NAMALWA (cell line): ENCODE measurements at places on chromosomes 6 and 20.
A peak's percentile ranks its signal among the peaks of the same experiment; 100 is the strongest.

- DNase-seq, result no peak
Measured at GRCh38 chr6:16966791-16967469, 134.9 kb upstream of the STMND1 start.

DNA sequence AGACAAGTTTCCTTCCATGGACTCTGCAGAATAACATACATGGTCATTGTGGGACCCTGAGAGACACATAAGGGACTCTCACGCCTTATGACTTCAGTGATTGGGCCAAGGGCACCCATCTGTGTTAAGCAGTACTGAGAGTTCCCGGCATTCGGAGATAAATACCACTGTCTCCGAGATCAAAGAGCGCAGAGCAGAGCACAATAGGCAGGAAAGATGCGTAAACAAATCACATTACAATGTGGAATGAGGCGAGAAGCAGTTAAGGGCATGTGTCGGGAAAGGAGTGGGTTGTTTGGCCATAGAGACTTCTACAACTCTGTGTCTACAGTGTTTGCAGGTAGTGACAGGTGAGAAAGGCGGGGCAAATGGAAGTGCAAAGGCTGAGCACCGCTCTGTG lies 57.6 kb downstream of the NRSN1 start:
- DNase-seq, result no peak

DNA sequence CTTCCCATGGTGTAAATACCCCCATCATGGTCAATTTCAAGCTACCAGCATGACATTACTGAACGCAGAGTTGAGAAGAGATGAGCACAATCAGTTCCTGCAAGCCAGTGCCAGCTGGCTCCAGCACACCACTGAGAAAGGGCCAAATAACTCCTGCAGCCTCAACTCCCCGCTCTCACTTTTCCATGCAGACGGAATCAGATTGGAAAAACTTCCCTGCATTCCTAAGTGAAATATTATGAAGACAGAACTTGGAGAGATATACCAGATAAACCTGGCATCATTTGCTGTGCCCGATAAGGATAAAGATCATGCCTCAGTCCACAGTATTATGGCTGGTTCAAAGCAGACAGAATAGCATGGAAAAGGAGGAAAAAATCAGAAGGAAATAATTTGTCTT lies 56.7 kb downstream of the FILIP1 start:
- no peak for DNase-seq

DNA sequence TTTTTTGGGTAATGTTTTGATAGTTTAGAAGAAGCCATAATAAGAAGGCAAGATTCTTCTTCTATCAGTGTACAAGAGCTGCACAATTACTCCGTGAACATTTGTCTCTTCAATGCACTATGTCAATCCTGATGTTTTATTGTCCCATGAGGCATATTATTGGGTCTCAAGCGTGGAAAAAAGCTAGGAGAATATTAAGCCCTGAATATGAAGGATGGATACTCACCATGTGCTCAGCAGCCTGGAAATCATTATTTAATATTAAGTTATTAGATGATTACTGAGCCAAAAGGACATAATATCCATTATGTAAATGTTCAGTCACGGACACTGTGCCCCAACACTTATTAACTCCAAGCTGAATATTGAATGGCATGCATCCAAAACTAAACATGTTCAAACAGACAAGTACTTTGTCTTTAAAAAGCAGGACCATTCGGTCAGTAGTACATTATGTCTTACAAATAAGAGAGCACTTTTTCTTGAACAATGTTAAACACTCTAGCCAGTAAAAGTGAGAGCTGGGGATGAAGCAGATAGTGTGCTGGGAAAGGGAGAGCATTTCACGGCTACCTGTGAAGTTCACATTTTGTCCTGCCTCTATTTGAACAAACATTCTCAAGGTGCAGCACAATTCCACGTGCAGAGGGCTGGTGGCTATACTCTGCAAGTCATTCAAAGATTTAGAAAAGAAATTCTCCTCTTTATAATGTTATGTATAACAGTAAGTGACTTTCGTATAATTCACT lies 70.6 kb upstream of the CNR1 start:
- no peak for DNase-seq

DNA sequence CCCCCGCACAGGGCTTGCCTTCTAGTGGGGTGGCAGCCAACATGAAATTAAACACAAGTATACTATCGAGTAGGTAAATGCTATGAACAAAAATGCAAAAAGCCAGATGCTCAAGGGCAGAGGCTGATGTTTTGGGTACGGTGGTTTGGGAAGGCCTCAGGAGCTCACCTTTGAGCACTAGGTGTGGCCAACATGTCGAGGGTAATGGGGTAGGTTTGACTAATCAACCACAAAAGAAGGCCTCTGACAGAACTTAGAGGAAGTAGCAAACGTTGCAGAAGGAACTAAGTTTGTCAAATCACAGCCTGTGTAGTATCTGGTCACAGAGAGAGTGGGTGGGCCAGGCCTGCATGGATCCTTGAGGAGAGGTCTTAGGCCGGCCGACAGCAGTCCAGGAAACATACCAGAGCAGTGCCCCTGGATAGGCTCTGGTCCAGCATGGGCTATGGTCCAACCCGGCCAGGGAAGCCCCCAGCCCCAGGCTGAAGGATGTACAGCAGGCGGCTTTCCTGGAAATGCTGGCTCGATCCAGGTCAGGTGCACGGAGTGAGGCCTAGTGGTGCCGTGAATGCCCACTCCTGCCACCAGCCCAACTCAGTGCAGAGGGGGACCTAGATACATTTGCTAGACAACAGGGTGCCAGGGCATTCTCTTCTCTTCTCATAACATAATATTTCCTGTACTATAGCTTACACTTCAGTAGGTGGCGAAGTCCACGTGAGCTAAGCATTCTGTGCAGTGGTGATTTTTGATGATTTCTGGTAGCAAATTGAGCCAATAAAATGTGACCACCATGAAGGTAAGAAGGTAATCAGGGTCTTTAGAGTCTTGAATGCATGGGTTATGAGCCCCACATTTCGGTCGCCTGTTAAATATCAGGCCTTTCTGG lies 56.3 kb upstream of the CD93 start:
- DNase-seq, result no peak

- DNase-seq, result no peak
Measured at GRCh38 chr6:104182811-104183210, 676.9 kb downstream of the HACE1 start.

- DNase-seq, result no peak
Measured at GRCh38 chr6:31479151-31479932, 18.6 kb upstream of the MICB start.

- no peak for DNase-seq
Measured at GRCh38 chr6:63553208-63553607, 19.1 kb upstream of the LOC128125822 start.

- DNase-seq, result no peak
Measured at GRCh38 chr6:134937426-134937825, 12.5 kb downstream of the ALDH8A1 start.

GRCh38 chr6:90993770-90994169 lies 406.9 kb upstream of the MAP3K7 start:
- DNase-seq, result no peak

DNA sequence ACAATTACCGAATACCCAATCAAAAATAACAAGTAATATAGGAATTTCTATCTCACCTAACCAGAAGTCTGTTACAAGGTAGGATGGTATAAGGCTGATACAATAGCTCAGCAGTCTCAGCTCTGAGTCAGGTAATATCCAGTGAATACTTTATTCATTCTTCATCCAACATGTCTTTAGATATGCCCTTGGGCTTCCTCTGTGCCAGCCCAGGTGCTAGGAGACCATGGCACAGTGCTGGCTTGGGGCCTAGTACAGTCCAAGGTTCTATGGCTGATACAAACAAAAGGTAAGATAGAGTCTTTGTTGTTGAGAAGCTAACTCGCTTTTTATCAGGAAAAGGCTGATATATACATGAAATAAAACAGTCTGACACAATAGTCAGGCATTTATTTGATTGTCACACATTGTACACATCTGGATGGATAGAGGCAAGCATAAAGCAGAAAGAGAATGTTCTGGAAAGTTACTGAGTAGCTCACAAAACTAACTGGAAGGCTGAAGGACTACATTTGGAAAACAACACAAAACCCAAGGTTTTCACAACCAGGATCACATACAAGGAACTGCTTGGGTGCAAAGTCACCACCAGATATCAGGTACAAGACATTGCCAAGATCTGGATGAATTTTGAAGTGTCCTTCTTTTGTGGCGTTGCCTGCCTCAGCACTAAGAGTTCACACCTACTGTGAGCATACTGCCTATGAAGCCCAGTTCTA lies 110.4 kb upstream of the SCAF8 start:
- no peak for DNase-seq

DNA sequence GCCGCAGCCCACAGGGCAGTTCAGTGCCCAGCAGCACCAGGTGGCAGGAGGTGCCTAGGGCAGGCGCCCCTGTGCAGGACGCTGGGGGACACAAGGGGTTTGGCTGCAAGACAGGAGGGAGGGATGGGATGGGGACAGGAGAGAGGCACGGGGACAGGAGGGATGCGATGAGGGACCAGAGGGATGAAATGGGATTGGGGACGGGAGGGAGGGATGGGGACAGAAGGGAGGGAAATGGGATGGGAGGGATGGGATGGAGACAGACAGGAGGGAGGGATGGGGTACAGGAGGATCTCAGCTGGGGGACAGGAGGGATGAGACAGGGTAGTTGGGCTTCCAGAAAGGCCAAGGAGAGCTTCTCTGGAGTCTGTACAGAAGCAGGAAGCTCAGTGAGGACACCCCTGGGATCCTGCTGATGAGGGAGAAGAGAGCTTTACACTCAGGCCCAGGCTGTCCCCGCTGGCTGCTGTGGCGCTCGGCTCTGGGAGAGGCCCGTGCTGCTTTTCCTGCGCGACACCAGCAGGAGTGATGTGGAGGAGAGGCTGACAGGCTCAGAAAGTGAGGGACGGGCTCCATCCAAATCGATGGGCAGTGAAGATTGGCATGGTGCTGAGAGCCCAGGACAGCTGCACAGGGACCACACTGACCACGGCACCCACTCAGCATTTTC lies 400.8 kb downstream of the SMOC2 start:
- DNase-seq, result no peak

GRCh38 chr20:53040693-53041589 lies 68.8 kb downstream of the TSHZ2 start:
- peak; percentile 2 for DNase-seq

- DNase-seq, result no peak
Measured at GRCh38 chr6:105526225-105526872, 123.5 kb upstream of the PREP start.

GRCh38 chr20:59135093-59135492 lies 28.5 kb upstream of the ZNF831 start:
- no peak for DNase-seq

- DNase-seq, result no peak
Measured at GRCh38 chr6:82131441-82131840, 116.1 kb downstream of the IBTK start.

DNA sequence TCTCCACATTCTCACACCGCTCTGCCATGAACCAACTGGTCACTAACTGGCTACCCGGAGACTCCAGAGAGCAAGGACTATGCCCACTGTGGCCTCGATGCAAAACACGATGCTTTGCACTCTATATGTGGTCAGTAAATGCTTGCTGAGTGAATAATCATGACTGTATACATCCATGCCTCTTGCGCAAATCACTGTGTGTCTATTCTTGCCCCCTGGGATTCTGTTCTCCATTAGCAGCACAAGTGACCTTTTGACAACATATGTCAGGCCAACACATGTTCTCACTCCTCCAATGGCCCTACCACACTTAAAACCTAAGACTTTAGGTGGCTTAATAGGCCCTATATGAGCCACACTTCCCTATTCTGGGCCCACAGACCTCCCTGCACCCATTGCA lies 16.9 kb downstream of the KIF16B start:
- no peak for DNase-seq

DNA sequence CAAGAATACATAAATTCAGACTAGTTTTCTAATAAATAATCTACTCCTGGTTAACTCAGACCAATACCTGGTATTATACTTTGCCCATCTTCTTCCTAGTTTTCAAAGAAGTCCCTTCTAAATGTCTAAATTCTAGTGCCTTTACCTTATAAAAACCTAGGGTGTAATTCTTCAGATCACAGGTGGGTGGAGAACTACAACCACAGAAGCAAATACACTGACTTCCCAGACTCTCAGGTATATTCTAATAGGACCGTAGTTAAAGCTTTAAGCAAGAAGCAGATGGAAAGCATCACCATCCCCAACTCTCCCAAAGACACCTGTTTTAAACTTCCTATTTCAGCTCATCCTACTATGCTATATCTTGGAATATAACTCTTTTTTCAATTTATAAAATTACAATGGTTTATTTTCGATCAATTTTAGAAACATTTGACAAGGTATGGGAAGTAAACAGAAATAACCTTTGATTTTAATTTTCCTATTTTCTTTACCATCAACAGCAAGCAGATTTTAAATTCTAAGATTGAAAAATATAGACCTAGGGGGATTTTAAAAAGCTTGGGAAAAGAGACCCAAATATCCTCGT lies 15.8 kb downstream of the MAN1A1 start:
- peak; percentile 53 for DNase-seq

GRCh38 chr20:51461306-51461705 lies 81.2 kb downstream of the NFATC2 start:
- no peak for DNase-seq

GRCh38 chr6:7901056-7901455 lies 9.5 kb downstream of the TXNDC5 start:
- no peak for DNase-seq

GRCh38 chr6:69865126-69865525 lies 1.2 kb upstream of the COL19A1 start:
- no peak for DNase-seq

GRCh38 chr20:13442986-13443385 lies 195.7 kb downstream of the TASP1 start:
- no peak for DNase-seq

DNA sequence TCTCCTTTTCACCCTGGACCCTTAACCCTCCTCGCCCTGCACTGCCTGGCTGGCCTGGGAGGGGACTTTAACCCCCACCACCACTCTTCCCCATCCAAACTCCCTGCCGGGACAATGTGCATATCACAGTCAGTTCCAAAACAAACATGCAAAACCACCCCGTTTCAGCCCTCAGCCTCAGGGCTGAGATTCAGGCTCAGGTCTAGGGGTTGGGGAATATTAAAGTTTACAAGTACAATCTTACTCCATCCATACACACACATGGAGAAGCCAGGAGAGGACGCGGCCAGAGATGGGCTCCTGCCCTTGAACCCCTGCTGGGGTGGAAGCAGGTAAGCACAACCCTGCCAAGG lies 534 bp downstream of the KIAA1755 start:
- DNase-seq, result no peak

- no peak for DNase-seq
Measured at GRCh38 chr6:34300332-34300751, 51.5 kb upstream of the SMIM29 start.

- DNase-seq, result no peak
Measured at GRCh38 chr6:109790131-109790530, 99.0 kb downstream of the FIG4 start.

- no peak for DNase-seq
Measured at GRCh38 chr6:35280903-35281302, 16.7 kb upstream of the DEF6 start.

- no peak for DNase-seq
Measured at GRCh38 chr6:6565069-6565468, 23.5 kb upstream of the LY86 start.

- no peak for DNase-seq
Measured at GRCh38 chr6:35377002-35377401, 34.6 kb downstream of the PPARD start.
